ENCODE measurements at places on chromosomes 6 and 20. TPM values are rescaled to one million over a fixed set of nuclear protein-coding genes. Genes with fewer than 3 reads are reported as not detected.

Gene ADGRG6
- total RNA-seq, result not detected

Gene HNF4A
- not detected for total RNA-seq

Gene LRFN2
- total RNA-seq, result 0.45 TPM

Gene SEMG1
- total RNA-seq, result not detected

Gene TINAG
- total RNA-seq, result not detected

Gene RPS10
- 1,689 TPM for total RNA-seq

Gene SIGLEC1
- total RNA-seq, result not detected

Gene KLHDC3
- 73.8 TPM for total RNA-seq

Gene DSP
- 0.02 TPM for total RNA-seq

Gene PDE7B
- 16.0 TPM for total RNA-seq

Gene MRAP2
- total RNA-seq, result not detected

DNA sequence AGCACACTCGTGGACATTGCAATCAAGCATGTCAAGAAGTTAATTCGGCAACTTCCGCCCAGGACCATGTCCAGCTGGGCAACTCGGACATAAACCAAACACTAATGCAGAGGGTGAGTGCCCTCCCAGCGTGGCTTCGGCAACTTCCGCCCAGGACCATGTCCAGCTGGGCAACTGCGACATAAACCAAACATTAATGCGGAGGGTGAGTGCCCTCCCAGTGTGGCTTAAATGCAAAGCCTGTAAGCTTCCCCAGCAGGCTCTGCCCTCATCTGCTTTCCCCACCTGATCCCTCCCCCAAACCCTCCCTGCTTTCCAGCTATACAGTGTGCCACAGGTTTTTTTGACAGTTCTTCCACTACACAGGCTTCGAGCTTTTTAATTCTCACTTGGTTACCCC lies 143.4 kb downstream of the PXDC1 start:
- DNase-seq, result no peak

DNA sequence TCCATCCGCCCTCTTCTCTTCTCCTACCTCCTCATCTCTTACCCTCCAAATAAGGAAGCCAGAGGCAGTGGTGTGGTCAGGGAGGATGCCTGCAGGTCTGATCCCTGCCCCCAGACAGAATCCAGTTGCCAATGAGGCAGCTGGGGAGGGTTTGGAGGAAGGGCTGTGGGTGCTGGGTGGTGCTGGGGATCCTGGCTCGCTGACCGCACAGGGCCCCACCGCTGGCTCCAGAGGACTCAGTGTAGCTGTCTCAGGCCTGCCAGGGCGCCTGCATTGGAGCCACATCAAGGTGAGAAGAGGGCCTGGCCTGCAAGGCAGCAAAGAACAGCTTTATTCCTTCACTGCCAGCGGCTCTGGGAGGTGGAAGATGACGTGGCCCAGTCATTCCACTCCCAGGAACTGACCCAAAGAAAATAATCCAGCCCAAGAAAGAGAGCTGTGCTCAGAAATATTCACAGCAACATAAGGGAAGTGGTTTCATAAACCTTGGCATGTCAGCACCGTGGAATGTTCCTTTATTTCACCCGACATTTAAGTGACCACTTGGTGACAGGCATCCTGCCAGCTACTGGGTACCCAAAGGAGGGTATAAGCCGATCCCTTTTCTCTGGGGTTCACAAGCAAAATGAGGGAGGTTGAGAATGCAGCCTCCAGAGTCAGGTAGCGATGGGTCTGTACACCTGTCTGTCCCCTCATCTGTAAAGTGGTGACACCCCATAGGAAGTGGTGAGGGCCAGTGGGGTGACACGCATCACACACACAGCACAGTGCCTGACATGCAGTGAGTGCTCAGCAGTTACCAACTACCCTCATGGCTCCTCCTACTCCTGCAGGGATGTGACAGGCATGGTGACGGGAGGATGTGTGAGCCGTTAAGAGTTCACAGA lies 125.1 kb downstream of the SNX5 start:
- peak; percentile 79 for DNase-seq

GRCh38 chr20:9491324-9491723 lies 23.1 kb upstream of the LAMP5 start:
- DNase-seq, result no peak

DNA sequence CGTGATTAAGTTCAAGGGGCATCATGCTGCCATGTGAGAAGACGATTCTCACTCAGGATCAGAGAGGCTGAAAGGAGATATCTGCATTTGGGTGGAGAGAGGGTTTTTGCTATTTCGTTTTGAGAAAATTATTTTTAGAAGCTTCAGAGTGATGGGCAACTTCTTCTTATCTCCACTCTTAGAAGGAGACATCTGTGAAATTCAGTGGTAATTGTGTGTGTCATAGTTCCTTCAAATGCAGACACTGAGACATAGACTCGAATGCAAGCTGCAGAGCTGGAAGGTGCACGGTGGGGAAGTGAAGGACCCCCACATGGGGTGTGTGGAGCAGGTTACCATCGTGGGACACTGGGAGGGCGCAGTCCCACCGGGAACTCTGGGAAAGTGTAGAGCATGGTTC lies 116.8 kb downstream of the PRND start:
- no peak for DNase-seq

- no peak for DNase-seq
Measured at GRCh38 chr6:167768471-167769215, 58.1 kb upstream of the AFDN start.

- no peak for DNase-seq
Measured at GRCh38 chr6:118203545-118203944, 296.5 kb downstream of the SLC35F1 start.

GRCh38 chr6:33412140-33413009 lies 1.6 kb downstream of the PHF1 start:
- DNase-seq, result no peak

GRCh38 chr6:144474904-144475303 lies 189.8 kb downstream of the UTRN start:
- no peak for DNase-seq

GRCh38 chr6:78589436-78589835 lies 277.9 kb upstream of the IRAK1BP1 start:
- no peak for DNase-seq

DNA sequence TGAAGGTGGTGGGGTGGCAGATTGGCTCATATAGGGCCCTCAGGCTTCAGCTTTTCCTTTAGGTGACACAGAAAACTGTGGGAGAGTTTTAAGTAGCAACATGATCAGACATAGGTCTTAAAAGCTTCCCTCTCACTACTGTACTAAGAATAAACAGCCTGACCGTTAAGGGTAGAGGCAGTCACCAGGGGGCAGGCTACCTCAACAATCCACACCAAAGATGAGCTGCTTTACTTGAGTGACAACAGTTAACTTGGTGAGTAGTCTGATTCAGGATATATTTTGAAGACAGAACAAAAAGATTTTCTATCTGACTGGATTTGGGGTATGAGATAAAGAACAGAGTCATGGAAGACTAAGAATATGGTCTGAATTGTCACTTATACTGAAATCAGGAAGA lies 193.1 kb upstream of the SHLD1 start:
- DNase-seq, result peak; percentile 86

GRCh38 chr6:46719099-46719498 lies 16.1 kb downstream of the PLA2G7 start:
- no peak for DNase-seq

GRCh38 chr20:22559711-22560318 lies 24.6 kb downstream of the FOXA2 start:
- DNase-seq, result no peak

DNA sequence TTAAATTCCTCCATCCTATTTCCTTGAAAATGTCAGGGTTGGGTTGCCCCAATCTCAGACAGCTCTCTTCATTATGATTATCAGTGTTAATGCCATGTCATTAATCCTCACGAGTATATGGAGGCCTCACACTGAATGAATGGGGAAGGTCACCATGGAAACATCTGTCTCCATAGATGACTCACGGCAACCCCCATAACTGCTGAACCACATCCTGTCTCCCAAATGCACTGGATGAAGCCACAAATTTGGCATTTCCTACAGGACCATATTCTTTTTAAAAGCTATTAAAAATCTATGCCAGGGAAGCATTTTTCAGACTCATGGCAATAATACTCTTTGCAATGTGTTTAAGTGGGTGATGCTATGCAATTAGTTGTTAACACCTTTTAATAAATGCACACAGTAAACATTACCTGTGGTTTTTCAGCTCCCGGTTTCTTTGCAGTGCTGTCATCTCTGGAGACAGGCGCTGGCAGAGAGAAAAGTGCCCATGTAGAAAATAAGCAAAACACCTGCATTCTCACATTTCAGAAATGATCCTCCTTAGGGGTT lies 80.1 kb upstream of the PTPRK start:
- no peak for DNase-seq

DNA sequence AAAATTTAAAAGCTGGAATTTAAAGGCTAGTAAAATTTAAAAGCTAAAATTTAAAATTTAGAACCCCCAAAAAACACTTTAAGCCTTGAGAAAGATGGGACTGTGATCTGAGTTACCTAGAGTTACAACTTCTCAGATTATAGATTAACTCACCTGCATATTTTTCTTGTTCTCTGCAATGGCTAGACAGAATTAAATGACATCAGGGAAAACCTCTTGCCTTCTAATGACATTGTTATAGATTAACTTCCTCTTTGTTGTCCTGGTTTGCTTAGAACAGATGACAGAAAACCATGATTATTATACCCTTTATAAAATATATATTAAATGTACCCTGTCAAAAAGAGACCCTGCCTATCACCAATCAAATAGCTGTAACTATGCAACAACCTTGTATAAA lies 56.4 kb downstream of the TRDN start:
- DNase-seq, result no peak

DNA sequence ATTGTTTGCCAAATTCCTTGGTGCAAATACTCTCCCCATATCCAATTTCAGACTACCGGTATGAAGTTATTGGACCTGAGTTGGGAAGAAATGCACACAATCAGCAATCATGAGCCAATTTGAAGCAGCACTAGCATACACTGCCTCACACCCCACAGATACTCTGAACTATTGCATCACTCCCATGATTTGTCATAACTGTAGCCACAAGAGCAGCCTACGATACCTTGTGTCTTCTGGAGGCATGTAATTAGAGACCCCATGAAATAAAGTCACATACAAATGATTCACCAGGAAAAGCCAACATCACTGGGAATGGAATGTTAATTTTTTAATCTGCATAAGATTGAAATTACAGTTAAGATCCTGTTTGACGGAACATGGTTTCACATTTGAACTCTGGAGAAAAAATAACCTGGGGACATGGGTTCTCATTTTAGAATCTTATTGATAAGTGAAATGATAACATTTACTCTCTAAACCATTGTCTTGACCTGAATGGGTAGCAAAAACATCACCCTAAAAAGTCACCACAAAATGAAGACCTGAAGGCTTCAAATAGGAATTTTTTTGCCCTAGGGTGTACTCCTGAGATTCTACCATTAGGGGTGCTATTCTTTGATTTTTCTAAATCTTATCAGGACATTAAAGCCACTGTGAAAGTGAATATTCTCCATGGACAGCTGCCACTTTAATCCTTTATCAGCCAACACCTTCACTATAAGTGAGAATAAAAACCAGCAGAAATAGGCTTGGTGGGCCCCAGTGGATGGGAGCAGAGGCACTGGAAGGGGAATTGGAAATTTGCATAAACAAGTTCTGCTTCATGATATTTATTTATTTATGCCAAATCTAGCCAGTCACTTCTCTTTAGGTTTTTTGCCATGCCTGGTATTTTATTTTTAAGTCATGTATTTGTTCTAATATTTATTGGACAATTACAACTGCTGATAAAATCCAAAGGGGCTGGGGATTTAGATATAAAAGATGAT lies 34.5 kb upstream of the HBS1L start:
- peak; percentile 85 for DNase-seq

- no peak for DNase-seq
Measured at GRCh38 chr6:150382171-150382570, 13.4 kb downstream of the IYD start.

DNA sequence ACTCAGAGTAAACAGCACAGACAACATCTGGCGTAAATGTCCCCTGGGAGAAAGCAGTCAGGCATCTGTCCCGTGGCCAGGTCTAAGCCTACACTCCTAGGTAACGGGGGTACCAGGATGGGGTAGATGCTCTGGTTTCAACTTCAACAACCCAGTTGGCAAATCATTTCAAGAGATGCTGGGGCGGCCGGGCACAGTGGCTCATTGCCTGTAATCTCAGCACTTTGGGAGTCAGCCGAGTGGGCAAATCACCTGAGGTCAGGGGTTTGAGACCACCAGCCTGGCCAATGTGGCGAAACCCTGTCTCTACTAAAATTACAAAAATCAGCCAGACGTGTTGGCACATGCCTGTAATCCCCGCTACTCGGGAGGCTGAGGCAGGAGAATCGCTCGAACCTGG lies 12.3 kb downstream of the PREX1 start:
- DNase-seq, result no peak

DNA sequence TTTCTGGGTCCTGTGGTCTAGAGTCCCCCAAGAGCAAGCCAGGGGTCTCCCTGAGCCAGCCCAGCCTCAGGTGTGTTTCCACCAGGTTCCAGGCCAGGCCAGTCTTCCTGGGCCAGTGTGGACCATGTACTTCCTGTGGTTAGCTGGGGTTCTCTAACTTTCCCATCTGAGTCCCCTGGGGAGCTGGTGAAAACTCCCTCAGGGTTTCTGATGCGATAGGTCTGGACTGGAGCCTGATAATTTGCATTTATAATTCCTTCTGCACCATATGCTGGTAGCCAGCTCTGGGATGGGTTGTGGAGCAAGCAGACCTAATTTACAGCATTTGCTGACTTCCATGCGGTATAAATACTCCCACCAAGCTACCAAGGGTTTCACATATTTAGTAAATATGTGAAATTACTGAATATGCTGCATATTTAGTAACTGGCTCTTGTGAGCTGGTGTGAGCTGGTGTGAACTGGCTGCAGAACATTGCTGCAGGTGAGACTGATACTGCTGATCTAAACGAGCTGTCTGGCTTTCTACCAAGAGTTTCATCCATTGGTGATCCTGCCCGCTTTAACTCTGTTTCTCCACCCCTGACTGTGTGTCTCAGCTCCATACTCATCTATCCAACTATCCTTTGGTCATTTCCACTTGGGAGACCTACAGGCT lies 62.6 kb downstream of the RIN2 start:
- no peak for DNase-seq

DNA sequence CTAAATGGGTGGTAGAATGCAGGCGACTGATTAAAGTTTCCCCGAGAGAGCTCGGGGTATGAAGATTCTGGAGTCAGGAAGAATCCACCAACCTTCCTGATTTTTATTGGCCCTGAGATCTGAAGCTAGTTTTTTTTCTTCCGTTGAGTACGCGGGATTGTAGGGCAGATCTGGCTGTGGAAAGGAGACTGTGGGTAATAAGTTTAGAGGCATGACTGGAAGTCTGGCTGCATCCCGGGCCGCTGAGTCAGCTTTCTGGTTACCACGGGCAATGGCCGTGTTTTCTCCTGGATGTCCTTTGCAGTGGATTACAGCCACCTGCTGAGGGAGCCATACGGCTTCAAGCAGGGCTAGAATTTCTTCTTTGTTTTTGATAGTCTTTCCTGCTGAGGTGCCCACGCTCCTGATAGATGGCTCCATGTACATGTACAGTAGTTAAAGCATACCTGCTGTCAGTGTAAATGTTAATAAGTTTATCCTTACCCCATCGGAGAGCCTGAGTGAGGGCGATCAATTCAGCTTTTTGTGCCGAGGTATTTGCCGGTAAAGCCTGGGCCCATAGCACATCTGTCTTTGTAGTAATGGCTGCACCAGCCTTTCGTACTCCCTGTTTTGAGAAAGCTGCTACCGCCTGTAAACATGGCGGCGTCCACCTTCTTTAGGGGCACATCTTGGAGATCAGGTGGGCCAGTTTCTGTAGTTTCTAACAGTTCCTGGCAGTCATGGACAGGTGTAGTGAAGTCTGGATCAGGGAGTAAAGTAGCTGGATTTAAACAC lies 154.0 kb downstream of the TRIM27 start:
- DNase-seq, result no peak

Data from activated CD4-positive, alpha-beta T cell treated with anti-CD3 and anti-CD28 coated beads, Interleukin-2, amount 10 ng/mL, durations not matched to agents 24 days and 14 days (primary cell).